RWPE1 (cell line): ENCODE measurements at places on chromosomes 7 and 10.

GRCh38 chr10:75029857-75030256, 81.6 kb upstream of the SAMD8 start:
- DNase-seq, result no peak

DNA sequence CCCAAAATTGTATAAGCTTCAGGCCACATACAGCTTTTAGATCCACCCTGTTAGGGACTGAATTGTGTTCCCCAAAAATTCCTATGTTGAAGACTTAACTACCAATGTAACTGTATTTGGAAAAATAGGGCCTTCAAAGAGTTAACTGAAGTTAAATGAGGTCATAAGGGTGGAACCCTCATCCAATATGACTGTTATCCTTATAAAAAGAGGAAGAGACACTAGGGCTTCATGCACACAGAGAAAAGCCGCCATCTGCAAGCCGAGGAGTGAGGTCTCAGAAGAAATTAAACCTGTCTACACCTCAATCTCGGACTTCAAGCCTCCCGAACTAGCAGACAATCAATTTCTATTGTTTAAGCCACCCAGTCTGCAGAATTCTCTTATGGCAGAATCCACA, 317.9 kb upstream of the NFE2L3 start:
- DNase-seq, result no peak

DNA sequence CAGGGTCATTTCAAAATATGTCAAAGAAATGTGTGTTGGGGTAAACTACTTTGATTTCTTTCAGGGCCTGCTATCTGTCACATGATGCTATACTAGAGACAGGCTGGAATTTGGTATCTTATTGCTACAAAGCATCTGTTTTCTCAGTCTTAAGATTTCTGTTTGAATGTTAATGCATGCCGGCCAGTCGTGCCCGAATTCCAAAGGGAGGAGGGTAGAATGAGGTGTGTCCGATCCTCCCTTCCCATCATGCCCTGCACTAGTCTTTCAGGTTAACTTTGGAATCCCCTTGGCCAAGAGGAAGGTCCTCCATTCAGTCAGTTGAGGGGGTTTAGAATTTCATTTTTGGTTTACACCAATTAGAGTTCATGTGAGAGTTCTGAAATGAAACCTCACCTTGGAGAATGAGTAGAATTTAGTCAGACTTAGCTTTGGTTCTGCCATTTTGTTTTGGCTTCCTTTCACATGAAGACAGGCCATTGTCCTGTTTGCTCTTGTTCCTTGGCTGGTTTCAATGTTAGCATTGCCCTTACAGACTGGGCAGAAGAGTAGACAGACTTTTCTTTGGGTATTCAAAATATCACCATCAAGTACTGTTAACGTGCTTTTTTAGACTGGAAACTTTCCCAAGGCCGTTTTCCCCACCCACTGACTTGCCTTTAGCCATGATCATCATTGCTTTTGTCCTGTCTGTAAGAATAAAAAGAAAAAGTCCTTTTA, 95.8 kb downstream of the CAMK1D start:
- DNase-seq, result no peak

- no peak for DNase-seq
Measured at GRCh38 chr10:47277352-47278151, 22.4 kb upstream of the GDF10 start.

DNA sequence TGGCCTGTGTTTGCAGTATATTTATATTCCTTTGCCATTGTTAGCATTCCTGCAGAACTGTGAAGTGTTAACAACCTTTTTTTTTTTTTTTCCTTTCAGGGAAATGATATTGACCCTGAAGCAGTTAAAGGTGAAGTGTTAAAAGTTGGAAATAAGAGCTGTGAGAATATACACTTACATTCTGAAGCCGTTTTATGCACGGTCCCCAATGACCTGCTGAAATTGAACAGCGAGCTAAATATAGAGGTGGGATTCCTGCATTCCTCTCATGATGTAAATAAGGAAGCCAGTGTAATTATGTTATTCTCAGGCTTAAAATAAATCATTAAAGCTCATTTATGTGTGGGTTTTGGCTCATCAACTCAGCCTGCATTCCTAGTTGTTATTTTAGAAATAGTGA, 92.8 kb upstream of the CAPZA2 start:
- DNase-seq, result no peak

GRCh38 chr7:42152329-42153205, 84.4 kb downstream of the GLI3 start:
- no peak for DNase-seq

DNA sequence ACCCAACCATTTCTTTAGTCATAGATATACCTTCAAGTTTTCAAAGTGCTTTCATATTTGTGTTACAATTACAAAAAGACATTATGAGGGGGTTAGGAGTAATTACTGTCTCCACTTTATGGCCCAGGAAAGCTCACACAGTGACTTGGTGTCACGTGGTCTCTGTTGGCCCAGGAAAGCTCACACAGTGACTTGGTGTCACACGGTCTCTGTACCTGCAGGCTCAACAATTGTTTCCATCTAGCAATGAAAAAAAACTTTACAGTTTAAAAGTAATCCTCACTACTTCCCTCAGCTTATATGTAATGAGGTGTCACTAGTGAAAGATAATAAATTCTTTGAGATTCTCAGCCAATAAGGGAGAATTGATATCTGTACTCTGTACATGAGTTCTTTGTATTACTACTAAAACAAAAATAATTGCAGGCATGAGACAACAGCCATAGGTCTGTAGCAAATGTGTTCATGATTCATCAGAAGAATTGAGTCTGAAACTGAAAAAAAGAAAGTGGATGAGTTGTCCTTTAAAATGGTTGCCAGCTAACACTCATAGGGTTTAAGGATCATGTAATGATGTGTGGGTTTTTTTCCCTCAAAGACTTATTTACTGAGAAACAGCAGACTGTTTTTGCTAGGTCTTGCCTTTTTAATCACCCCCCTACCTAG, 10.9 kb downstream of the OGDH start:
- DNase-seq, result no peak

DNA sequence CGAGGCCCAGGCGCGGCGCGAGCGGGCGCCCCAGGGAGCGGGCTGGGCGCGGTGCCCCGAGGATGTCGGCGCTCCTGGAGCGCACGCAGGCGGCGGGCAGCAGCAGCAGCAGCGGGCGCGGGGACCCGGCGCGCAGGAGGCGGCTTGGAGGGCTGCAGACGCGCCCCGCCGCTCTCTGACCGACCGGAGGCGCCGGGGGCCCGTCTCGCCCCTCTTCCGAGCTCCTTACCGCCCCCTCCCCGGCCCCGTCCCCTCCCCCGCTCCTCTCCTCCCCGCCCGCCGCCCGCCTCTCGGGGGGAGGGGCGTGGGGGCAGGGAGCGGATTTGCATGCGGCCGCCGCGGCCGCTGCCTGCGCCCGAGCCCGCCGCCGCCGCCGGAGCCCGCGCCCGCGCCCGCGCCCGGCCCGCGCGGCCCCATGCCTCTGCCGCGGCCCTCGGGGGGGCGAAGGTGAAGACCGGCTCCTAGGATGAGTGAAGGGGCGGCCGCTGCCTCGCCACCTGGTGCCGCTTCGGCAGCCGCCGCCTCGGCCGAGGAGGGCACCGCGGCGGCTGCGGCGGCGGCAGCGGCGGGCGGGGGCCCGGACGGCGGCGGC, at the start of gene NRG3:
Gene NRG3, plus strand, starts transcription at position 320 of the 592 bp plus-strand sequence.
- DNase-seq, result no peak

GRCh38 chr10:116169782-116170445, 103.1 kb downstream of the GFRA1 start:
- no peak for DNase-seq

GRCh38 chr7:22561895-22562593, 62.1 kb upstream of the STEAP1B start:
- peak; percentile 60 for DNase-seq

GRCh38 chr7:27836536-27836935, 96.6 kb downstream of the TAX1BP1 start:
- no peak for DNase-seq

DNA sequence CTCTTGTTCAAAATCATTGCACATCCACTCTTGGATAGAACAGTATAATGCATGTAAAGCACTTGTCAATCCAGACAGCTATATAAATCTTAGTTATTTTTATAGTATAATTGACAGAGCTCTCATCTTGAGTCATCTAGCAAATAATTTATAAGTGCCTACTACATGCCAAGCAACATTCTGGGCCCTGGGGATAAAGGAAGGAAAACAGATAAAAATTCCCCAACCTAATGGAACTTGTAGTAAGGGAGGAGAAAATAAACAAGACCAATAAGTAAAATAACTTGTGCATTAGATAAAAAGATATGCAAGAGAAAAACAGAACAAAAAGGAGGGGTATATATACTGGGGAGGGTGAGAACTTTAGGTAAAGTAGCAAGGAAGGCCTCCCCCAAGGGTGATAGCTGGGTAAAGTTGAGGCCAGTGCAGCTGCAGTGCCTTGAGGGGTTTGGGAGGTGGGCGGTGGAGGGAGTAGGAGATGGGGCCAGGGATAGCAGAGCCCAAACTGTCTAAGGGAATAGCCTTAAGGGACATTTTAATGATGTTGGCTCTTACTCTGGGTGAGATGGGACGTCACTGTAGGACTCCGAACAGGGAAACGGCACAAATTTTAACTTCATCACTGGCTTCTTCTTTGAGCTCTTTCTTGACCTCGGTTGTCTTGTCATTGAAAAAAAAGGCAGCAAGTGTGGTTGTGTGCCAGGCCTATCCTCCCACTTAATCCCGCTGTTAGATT, 79.3 kb upstream of the SEC61G start:
- no peak for DNase-seq

DNA sequence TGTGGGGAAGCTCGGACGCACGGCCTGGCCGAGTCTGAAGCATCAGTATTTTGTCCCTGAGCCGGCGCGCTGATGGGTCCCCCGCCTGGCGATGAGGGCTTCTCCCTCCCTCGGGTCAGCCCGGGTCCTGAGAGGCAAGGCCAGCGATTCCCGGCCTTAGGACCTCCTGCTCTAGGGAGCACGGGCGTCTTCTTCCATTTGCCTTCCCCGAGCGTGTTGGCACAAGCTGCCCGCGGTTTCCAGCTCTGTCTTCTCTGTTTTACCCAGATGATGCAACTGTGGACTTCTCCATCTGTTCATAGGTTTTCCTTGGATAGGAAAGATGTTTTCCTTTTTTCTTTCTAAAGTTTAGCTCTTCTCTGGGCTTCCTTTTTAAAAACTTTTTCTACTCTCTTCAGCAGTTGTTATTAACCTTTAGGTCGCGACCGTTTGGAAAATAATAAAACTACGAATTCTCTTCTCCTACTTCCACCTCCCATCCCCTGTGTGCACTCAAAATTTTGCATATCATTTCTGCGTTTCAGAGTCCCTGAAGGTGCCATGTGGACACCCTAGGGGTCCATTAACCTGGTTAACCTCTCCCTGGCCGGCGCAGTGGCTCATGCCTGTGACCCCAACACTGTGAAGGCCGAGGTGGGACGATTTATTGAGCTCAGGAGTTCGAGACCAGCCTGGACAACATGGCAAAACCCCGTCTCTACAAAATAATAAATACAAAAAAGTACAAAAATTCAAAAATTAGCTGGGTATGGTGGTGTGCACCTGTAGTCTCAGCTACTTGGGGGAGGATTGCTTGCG, 1.4 kb upstream of the SLC25A28 start:
- peak; percentile 74 for DNase-seq

DNA sequence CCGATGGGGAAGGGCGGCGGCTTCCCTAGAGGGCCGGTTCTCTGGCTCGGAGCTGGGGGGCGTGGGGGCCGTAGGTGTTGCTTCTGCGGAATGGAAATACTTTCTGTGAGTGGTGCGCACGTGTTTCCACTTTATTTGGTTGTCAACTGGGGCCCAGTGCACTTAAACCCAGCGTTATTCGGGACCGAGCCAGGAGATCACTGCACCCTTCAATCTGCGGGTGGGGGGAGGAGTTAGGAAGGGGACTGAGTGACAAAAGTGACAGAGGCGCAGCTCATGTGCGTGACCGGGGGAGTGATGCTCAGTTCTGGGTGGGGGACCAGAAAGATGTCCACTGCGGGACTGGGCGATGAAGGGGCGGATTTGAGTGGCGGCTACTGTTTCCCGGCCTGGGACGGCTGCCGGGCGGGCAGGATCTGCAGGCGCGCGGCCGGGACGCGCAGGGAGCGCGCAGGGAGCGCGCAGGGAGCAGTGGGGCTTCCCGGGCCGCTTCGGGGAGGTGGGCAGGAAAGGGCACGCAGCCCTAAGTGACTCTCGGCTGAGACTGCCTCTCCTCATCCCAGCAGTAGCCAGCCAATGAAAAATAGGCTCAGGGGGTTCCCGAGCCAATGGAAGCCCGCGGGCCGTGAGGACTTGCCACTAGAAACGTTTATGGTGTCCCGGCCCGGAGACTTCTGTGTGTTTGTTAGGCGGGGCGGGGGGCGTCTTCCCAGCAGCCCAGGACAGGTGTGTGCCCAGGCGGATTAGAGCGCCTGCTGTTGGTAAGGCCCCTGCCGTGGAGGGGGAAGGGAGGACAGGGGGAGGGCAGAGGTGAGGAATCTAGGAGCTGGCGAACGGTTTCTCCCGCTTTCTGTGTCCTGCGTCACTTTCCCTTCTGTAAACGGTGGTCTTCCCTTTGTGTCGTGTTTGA, 54.3 kb upstream of the KDM7A start:
- no peak for DNase-seq

- no peak for DNase-seq
Measured at GRCh38 chr10:86164174-86164774, 202.3 kb downstream of the GRID1 start.

GRCh38 chr10:114624951-114625780, 32.9 kb downstream of the ABLIM1 start:
- DNase-seq, result peak; percentile 77

DNA sequence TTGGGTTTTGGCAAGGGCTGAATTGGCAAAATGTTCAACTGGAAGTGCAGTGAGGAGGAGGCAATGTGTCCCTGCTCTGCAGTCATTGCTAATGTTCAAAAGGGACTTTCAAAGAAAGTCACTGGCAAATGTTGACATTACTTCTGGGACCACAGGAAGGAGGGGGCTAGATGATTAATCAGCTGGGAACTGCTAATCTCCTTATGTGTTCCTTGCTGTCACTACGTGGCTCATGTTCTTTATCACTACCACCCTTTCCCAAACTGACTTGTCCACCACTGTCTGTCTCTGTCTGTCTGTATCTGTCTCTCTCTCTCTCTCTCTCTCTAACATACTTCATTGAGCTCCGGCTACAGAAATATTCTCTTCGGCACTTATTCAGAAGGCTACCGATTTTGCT, 86.9 kb upstream of the MTPN start:
- DNase-seq, result no peak

DNA sequence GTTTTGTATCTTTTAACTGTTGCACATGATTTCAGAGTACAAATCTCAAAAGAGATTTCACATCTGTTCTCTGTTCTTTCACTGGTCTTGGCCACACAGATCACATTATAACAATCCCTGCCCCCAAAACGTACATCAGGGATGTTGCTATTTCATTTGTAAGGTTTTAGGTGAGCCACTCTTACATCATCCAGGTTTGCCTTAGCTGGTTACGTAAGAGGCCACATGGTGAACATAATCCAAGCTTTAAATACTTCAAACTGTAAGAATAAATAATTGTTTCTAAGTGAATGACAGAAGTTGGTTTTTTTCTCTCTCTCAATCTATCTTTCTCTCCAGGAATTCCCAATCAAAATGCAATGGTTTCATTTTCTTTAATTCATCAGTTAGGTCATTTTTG, 245.9 kb upstream of the HGF start:
- DNase-seq, result peak; percentile 7

GRCh38 chr10:122461367-122461728, at the start of gene HTRA1:
Gene HTRA1, plus strand, starts transcription at chr10:122461553. Its CDS starts 100 bp downstream, at chr10:122461653.
- peak; percentile 68 for DNase-seq
